ENCODE measurements at places on chromosomes 4 and X.

- DNase-seq = no peak
These were observed 255.1 kb downstream of the NPFFR2 start for GRCh38 chr4:72286910-72287309.

DNA sequence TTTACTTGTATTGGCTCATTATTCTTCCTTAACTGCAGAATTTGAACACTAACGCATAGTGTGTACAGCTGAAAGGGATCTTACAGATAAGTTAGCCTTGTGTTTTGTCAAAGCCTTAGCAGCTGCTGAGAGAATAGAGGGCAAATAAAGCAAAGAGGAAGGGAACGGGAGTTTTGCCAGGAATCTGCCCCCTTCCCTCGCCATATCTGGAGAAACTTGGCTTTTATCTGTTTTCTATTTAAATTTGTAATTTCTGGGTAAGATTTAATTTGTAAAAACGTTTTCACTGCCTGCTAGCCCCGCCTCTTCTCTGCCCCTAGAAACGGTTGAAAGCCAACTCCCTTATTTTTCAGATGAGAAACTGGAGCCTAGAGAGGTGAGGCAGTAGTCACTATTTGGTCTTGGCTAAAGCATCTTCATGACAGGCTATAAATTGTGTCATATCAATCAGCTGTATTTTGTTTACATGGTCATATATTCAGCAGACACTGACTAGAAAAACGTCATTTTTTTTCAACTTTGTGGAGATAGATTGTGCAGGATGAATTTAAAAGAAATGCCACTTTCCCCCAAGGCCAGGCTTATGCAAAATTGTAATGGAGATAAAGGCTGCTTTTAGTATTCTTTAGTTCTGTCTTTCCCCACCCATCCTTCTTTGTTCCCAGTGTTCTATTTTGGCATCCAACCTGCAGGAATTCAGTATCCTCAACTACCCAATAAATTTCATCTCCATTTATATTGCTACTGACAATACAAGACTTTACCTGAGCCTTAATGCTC is 319.4 kb downstream of the SH2D1A start:
- DNase-seq = no peak

DNA sequence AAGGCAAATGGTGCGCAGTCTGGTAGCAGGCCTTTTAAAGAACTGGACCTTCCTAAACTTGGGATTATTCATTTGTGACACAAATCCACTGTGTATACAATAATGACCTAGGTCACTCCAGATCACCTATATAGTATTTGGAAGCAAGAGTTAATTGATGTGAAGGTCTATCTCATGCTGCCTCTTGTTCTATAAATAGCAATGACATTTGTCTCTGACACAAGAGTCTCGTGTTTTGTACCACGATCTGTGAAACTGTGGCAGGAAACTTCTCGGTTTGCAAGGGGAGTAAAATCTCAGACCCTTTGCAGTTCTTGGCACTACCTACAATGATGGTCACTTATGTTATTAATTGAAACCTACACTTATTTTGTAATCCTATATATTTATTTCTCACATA is 1408.4 kb downstream of the PCDH7 start:
- DNase-seq = no peak

GRCh38 chr4:188960411-188961093 is 821.3 kb downstream of the TRIML1 start:
- no peak for DNase-seq

DNA sequence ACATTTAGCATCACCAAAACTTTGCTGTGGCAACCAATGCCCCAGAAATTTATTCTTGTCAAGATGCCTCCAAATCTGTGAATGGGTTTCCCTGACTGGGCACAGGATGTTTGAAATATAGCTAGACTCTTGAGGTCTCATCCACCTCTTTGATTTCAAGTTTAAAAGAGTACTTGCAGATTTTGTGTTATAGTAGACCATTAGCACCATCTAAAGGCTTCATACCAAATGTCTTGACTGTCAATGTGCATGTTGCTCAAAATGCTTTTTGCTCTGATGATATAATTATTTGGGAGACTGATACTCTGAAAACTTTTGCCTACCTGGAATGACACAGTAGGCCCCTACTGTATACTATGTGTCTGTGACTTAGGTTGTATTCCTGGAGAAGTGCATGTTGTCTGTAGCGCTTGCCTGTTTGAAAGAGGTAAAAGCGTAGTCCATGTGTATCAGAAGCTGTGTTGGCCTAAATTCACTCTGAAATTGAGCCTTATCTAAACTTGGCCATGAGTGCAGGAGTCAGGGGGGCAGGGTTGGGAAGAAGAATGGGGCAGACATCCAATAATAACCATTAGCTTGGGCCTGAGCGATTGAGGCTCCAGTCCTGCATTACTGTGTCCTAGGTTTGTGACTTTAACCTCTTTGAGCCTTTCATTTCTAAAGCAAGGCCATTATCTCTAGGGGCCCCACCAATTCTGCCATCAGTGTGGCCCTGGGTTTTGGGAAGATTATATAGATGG is 33.8 kb downstream of the NDP start:
- DNase-seq = no peak

DNA sequence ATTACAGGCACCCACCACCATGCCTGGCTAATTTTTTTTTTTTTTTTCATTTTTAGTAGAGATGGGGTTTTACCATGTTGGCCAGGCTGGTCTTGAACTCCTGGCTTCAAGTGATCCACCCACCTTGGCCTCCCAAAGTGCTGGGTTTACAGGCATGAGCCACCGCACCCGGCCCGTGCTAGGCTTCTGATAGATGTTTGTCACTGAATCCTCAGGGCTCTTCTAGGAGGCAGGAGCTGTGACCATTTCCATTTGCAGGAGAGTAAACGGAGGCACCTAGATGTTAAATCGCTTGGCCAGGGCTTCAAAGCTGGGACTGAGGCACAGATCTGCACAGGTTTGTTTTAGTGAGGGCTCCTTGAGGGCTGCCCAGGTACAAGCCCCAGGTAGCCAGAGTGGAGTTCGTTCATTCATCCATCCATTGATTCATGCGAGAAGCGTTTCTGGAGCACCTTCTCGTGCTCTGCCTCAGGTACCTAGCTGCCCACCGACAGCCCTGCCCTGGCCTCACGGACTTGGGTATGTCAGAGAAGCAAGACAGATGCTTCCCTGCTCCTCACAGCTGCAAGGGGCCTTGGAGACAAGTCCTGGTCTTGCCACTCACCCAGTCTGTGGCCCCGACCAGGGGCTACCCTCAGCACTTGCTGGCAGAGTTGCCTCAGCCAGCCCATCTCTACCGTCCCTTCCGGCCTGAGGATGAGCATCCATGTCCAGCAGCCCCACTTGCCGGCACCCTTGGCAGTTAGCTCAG is 106.4 kb downstream of the PSAPL1 start:
- DNase-seq = no peak

- no peak for DNase-seq
These were observed 42.3 kb downstream of the TRIM2 start for GRCh38 chr4:153246446-153247115.

GRCh38 chr4:73525611-73526010 is 44.1 kb downstream of the AFM start:
- no peak for DNase-seq

- DNase-seq = no peak
These were observed 117.2 kb downstream of the CFAP299 start for GRCh38 chr4:80452768-80453167.

GRCh38 chrX:106619797-106620196 is 8.0 kb downstream of the RADX start:
- no peak for DNase-seq

DNA sequence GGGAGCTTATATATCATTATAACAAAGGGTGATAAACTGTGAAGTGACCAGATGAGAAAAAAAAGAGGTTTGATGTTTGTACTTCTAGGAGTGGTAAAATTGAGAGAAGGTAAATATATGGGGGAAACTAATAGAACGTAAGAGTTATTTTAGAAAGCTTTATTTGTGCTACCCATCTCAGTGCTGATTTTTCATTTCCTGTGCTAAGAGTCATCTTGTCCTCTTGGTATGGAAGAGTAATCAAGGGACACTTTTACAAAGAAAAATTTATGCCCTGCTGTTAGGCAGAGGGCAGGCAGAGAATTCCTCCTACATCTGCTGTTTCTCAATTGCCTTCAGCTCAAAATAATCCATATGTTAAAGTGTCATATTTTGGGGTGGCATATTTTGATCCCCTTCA is 49.6 kb upstream of the BMP2K start:
- DNase-seq = no peak

DNA sequence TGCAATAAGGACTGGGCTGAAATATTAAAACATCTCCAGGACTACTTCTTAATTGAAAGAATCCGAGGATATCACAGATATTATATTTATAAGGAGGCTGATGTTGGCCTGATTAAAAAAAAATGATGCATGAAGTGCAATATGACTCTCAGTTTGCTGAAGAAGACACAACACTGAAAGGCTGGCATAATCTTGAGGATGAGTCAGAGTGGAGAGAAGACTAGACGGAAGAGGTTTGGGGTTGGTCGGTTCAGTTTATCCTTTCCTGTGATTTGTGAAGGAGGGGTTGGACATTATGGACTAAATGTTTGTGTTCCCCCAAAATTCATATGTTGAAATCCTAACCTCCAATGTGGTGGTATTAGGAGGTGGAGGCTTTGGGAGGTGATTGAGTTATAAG is 170.3 kb downstream of the CORIN start:
- no peak for DNase-seq

- no peak for DNase-seq
These were observed 128.7 kb upstream of the GIMD1 start for GRCh38 chr4:106497271-106497670.

DNA sequence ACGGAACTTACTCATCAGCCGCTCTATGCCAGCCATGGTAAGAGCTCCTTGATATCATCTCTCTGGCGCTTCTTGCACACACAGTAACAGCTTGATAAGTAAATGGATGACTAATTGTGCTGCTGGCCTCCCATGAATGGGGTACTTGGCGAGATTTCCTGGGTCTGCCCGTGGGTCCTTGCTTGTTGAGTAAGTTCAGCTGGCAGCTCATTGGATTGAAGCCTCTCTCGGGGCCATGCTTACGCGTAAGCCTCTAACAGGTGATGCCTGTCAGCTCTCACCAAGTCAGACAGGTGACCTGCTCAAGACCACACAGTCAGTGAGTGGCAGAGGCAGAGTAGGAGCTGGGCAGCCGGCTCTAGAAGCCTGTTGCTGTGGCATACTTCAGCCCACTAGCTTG is 7.7 kb downstream of the NSG1 start:
- no peak for DNase-seq

DNA sequence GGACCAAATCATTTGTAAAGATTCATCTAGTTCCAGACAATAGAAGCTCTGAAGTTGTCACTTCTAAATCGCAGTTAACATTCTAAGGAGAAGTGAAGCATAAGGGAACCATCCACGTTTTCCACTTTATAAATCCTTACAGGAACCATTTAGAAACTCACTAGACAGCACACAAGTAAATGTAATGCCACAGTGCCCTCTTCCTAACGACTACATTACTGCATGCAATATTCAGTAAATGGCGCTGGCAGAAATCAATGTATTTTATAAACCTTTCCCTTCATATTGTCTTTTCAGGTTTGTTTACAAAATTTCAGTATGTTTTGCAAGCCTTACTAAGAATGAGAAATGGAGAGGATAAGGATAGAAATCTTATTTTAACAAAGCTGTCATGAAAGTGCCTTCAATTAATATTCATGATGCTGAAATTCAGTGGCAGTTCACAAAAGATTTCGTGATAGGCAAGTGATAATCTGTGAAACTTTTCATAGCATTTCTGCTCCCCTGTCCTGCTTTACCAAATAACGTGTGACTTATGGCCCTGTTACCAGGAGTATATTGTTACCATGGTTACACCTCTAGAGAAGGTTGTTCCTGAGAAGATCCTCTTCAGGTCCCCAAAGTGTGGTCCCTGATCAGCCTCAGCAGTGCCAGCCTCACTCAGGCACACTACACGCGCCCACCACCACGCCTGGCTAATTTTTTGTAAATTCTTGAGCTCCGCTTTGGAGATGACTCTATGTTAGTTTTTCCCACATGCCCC is 54.2 kb downstream of the TMA16 start:
- DNase-seq = no peak

GRCh38 chr4:167380964-167381363 is 146.7 kb upstream of the SPOCK3 start:
- DNase-seq = no peak

- DNase-seq = no peak
These were observed 1.7 kb downstream of the EIF1AX start for GRCh38 chrX:20139966-20140365.

DNA sequence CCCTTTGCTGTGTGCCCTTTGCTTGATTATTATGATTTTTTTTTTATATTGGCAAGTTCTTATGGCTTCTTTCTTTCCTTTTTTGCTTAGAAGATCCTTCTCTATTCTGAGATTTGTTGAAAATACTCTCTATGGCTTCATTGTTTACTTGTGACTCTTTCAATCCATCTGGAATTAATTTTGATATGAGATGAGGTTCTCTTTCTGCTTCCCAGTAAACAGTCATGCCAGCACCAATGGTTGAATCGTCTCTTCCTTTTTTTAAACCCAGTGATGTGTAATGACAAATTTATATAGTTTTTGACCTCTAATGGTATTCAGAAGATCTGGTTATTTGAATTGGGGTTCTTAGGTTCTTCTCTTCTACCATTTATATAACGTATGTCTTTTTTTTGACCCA is 121.8 kb downstream of the ARHGAP10 start:
- DNase-seq = no peak

DNA sequence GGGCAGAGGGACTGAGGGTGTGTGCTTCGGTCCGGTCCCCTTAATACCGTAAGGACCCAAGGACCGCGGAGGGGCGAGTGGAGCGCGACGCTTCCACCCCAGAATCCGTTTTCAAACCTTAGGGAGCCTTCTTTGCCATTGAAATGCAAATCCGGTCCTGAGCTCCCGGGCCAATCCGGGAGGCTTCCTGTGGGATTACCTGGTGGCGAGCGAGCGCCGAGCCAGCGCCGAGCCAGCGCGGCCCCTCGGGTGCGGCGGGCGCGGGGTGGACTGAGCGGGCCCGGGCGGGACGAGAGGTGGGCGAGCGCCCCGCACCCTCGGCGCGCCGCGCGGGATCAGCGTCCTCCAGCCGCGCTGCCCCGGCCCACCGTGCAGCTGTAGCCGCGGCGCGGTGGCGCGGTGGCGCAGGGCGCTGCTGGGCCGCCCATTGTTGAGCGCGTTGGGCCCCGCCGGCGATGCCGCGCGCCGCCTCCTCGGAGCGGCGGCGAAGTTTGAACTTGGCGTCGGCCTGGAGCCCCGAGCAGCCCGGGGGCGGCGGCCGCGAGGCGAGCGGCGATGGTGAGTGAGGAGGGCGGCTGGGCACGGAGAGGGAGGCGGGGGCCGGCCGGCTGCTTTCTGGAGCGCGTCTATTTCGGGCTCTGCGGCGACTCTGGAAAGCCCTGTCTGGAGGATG is 208.7 kb downstream of the SOWAHB start:
- no peak for DNase-seq

DNA sequence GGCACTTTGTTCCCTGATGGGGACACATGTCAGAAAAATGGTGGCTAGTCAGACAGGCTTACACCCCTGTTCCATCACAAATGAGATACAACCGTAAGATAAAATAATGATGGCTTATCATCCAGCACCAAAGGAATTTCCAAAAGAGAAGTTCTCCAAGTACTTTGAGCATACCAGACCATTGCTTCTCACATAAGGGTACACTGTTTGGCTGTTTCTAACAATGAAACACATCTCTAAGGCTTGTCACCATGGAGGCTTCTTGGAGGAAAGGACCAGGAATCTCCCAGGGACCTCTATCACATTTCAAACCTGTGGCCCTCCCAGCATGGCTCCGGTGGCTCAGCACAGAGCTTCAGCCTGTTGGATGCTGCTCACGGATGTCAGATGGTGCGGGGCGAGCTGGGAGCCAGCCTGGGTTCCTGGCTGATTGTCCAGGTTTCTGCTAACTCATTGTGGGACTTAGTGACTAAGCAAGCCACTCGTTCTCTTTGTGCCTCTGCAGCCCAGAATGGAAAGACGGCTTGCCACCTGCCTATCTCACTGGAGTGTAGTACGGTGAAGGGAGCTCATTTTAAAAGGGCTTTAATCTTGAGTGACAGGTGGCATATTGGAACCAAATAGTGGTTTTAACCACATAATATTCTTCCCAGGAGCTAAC is 54.5 kb downstream of the FHDC1 start:
- no peak for DNase-seq

Measured in renal cortex interstitium (tissue), 15 donors.